ENCODE measurements at places on chromosomes 3 and 15.

DNA sequence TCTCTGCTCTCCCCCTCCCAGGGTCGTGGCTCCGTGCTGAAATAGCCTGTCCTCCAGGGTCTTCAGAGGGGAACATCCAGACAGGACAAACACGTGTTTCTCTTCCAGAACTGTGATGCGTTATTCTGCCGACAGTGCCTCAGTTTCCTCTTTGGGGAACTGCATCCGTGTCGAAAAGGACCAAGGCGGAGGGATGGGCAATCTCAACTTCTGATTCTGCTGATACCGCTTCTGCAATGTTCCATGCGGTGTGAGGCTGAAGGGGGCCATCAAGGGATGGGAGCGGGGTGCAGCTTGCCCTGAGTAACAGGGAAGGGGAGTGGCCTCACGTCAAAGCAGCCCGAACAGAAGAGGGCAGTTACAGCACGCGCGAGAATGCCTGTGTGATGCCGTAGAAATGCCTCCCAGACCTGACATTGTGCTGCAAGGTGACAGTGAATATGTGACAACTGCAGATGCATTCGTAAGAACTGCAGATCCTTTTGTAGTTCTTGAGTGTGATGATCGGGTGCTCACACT lies 275.7 kb downstream of the SHQ1 start:
- no peak for DNase-seq

GRCh38 chr3:114799816-114800215 lies 347.3 kb downstream of the ZBTB20 start:
- no peak for DNase-seq

- DNase-seq, result no peak
Observed at GRCh38 chr3:120802916-120803315, 60.4 kb downstream of the GTF2E1 start.

DNA sequence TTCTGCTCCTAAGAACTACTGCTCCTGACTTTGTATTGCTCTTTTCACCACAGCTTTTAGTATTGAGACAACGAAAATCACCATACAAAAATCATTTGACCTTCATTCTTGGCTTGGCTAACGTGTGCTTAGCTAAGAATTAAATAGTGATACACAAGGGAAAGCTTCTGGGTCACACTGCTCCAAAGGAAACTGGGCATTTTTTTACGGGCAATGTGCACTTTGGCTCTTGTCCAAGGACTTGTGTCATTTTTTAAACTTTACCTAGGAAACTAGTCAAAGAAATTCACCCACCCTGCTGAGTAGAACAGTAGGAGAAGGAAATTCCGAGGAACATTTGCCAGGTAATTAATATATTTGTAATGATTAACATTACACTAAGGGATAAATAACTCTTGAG lies 19.8 kb downstream of the WDR72 start:
- no peak for DNase-seq

- DNase-seq, result no peak
Observed at GRCh38 chr3:127915115-127915936, at the start of gene KBTBD12. KBTBD12 (plus strand) TSS chr3:127915232; CDS start chr3:127923062, 7,830 bp downstream.

DNA sequence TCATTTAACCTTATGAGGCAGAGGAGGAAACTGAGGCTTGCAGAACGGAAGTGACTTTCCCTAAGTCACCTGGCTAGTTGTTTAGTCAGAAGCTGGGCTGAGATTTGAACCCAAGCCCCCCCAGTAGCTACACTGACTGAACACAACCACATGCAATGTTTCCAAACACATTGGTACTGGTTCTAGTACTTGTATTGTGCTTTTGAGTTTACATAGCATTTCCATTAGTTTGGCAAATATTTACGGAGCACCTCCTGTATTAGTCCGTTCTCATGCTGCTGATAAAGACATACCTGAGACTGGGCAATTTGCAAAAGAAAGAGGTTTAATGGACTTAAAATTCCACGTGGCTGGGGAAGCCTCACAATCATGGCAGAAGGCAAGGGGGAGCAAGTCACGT lies 56.3 kb upstream of the ITGA11 start:
- no peak for DNase-seq

GRCh38 chr3:14203521-14204079 lies 25.0 kb downstream of the LSM3 start:
- DNase-seq, result no peak

GRCh38 chr3:153094386-153094785 lies 67.6 kb upstream of the RAP2B start:
- DNase-seq, result no peak

GRCh38 chr3:56459719-56460118 lies 8.5 kb downstream of the ERC2 start:
- DNase-seq, result no peak

- no peak for DNase-seq
Observed at GRCh38 chr3:170714562-170715535, 129.0 kb upstream of the SLC7A14 start.

Data from stimulated activated CD4-positive, alpha-beta T cell treated with anti-CD3 and anti-CD28 coated beads, Interleukin-12 subunit alpha, Interleukin-12 subunit beta, amount 100 ng/mL, for 24 hours (primary cell).